ENCODE measurements at places on chromosomes 3 and 15.

DNA sequence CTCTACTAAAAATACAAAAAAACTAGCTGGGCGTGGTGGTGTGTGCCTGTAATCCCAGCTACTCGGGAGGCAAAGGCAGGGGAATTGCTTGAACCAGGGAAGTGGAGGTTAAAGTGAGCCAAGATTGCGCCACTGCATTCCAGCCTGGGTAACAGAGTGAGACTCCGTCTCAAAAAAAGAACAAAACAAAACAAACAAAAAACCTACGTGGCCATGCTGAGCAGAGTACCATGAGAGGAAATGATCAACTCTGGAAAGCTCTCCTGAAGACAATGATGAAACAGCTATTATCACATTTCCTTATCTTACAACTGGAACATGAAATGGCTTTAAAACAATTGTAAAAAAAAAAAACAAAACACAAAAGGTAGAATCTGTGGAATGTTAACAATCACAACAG is 75.2 kb downstream of the CHSY1 start:
- DNase-seq = peak; percentile 45

DNA sequence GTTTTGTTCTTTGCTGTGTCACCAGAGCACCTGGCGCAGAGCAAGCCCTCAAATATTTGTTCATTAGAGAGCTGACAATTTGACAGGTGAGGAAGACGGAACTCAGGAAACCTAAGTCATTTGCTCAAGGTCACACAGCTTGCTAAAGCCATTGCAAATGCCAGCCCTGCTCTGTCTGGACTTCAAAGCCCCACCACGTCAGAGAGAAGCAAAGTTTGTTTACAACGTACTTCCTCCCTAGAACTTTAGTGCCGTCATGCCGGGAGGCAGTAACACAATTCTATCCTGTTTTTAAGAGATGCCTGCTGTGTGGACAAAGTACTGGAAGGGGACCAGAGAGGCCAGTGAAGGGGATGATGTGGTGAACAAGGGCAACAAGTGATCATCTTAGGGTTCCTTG is 216.6 kb upstream of the PRICKLE2 start:
- DNase-seq = no peak

DNA sequence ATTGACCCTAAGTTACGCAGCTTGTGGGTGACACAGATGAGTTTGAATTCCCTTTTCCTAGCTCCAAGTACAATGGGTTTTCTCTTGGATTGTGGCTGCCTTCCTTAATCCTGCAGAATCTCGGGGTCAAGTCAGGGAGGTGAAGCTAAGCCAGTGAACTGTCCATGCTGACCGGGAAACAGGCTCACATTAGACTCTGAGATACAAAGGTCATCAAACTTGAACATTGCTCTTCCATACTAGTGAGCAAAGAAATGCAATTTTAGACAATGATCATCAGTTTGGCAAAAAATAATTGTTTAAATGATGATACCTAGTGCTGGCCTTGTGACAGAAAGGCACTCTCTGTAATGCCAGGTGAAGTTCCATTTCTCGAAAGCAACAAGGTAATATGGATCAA is 31.6 kb downstream of the SLC6A1 start:
- no peak for DNase-seq

DNA sequence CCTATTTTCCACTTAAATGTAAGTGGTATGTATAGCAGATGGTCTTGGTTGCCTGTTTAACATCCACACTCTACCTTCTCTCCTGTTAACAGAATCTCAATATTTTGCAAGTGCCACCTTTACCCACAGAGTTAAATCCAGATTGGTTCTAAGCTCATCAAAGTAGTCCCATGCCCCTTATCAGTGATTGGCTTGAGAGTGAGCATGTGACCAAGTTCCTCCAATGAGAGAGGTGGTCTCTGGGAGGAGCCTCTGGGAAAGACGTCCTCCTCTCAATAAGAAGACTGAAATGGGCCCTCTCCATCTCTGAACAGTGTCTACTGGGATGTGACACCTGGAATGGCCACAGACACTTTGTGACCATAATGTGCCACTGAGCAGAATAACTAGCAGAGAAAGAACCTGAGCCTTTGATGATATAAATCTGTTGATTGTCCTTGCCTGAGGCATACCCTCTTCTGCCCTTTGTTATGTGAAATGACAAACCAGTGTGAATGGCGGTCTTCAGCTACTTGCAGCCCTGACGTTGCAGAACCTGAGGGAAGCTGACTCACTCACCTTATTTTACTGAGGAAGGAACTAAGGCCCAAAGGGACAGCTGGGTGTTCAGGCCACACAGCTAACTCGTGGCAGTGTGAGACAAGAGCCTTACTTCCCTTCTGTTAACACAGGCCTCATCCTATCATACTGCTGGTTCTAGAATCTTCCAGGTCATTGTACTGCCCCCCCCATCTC is 42.4 kb upstream of the LARS2 start:
- peak; percentile 23 for DNase-seq

GRCh38 chr3:102796804-102797203 is 362.0 kb downstream of the ZPLD1 start:
- no peak for DNase-seq

DNA sequence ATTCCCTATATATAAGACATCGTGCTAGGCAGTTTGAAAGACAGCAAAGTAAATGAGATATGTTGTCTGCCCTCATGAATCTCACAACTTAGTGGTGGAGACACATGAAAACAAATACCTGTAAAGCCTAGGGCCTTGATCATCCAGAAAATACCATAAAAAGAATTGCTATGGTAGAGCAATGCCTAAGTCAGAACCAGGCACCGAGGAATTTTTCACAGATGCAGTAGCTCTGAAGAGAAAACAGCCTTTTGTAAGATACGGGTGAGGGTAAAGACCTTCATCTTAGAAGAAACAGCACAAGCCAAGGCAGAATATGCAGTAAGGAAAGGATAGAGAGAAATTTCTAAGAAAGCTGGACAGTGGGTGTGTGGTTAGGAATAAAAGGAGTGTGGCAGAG is 36.1 kb downstream of the CD200R1L start:
- DNase-seq = no peak

GRCh38 chr3:10515396-10515795 is 10.0 kb upstream of the ATP2B2 start:
- peak; percentile 8 for DNase-seq

DNA sequence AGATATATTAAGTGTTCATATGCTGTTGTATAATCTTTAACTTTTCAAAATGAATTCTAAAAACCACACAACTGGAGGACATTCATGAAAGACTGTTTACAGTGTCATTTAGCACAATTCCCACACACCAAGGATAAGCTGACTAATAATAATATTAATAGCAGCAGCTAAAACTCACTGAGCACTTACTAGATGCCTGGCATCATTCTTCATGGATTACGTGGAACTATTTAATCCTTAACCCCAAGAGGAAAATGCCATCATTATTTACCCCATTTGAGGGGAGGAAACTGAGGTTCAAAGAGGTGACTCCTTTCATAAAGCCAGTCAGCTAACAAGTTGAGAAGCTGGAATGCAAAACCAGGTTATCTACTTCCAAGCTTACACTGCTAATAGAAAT is 77.0 kb downstream of the TMEM108 start:
- DNase-seq = no peak

DNA sequence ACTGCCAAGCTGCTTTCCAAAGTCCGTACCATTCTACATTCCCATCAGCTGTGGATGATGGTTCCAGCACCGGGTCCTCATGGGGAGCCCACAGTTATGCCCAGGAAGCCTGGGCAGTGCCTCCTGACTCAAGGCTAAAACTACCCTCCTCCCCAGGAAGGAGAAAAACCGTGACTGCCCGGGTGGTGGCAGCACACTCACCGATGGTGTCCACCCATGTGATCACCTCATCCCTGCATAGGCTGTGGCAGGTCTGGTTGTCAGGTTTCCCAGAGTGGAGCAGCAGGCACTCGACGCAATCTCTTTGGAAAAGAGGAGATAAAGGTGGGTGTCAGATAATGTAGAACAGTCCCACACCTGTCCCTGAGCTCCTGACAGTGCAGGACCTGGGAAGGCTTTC is 38.6 kb downstream of the UMPS start:
- peak; percentile 27 for DNase-seq

DNA sequence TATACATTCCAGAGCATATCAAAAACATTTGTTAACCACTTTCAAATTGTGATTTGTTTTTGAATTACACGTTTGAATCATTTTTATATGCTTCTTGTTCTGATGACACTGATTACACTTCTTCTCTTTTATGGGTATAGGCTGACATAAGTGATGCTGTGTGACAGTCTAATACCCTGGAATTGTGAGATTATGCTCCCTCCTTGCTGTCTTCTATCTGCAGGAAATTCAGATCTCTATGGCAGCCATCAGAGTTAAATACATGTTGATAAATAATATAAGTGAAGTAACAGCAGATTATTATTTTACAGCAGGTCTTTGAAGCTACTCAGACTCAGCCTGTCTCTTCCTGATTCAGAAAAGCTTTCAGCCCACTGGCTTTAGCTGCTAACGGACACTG is 248.9 kb downstream of the ZMAT3 start:
- no peak for DNase-seq

DNA sequence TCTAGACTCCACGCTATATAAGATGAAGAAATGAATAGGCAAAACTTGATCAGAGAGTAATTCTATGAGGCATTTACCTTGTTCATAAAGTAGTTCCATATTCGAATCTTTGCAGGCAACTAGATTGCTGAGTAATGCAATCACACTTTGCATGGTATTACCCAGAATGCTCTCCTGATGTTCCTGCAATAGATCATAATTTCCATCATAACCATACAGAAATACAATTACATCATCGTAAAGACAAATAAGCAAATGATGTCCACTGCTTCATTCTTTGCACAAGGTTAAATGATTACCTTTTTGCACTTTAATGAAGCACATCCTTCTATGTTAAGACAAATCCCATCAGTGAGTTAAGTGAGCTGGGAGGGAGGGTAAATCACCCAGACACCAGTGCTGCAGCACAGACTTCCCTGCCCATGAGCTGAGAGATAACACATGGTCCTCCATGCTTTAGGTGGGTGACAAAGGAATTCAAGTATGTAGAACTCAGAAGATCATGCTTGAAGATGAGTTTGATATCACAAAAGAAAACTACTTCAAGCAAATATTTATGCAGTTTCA is 366.7 kb downstream of the CTNNB1 start:
- no peak for DNase-seq
